ENCODE measurements at places on chromosomes 6 and 20.

- DNase-seq, result no peak
Measured at GRCh38 chr6:92024110-92024509, 1395.2 kb downstream of the EPHA7 start.

DNA sequence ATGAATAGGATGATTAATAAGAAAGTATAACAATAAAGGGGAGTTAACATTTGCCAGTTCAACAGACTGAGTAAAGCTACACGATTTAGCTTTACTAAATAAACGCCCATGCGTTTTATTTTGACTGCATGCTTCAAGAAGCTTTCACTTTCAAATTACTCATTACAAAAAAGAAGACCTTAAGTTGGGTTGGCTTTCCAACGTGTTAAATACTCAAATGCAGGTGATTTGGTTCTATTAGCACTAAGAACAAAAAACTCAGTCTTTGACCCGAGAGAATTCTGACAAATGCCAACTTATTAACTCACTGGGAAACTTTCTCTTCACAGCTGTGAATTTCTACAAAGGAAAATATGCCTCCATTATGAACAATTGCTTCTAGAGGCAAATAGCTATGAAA lies 24.8 kb downstream of the RNF146 start:
- DNase-seq, result no peak

DNA sequence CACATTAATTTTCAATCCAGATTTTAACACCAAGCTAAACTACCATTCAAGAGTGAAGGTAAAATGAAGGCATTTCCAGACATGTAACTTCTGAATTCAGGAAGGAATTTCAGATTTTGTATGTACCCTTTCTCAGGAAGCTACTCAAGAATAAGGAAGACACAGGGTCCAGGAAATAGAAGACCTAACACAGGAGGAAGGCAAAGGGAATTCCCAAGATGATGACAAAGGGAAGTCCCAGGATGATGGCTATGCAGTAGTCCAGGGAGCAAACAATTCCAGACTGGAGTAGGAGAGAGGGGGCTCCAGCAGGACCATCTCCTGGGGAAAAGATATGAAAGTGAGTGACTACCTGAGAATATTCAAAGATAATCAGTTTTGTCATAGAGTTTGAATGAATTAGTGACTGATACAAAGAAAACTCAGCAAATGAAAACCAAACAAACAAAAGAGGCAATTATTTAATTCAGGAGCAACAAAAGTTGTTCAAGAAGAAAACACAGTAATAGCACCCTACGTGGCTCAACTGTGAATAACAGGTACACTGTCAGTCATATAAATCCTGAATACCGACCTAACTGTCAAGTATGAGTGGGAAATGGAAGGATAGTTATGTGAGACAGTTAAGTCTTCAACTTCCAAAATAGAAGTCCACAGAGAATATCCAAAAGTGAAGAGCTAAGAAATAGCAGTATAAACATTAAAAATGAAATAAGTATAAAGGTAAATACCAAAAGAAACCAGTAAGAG lies 4.0 kb downstream of the RNF24 start:
- DNase-seq, result no peak

DNA sequence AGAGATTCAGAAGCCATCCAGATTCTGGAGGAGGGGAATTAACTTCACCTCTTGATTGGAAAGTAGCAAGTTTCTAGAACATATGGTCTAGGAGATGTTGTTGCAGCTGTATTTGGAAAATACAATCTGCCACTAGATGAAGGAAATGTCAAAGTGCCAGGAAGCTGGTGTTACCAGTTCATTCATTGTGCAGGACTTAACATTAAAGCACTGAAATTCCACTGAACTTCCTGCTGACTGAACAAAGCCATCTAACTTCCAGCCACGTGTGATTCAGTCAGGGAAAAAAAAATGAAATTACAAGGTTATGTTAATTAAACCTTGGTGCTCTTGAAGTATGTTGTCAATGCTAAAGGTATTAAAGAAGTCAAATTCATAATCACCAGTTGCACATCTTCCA lies 321.5 kb upstream of the SASH1 start:
- no peak for DNase-seq

DNA sequence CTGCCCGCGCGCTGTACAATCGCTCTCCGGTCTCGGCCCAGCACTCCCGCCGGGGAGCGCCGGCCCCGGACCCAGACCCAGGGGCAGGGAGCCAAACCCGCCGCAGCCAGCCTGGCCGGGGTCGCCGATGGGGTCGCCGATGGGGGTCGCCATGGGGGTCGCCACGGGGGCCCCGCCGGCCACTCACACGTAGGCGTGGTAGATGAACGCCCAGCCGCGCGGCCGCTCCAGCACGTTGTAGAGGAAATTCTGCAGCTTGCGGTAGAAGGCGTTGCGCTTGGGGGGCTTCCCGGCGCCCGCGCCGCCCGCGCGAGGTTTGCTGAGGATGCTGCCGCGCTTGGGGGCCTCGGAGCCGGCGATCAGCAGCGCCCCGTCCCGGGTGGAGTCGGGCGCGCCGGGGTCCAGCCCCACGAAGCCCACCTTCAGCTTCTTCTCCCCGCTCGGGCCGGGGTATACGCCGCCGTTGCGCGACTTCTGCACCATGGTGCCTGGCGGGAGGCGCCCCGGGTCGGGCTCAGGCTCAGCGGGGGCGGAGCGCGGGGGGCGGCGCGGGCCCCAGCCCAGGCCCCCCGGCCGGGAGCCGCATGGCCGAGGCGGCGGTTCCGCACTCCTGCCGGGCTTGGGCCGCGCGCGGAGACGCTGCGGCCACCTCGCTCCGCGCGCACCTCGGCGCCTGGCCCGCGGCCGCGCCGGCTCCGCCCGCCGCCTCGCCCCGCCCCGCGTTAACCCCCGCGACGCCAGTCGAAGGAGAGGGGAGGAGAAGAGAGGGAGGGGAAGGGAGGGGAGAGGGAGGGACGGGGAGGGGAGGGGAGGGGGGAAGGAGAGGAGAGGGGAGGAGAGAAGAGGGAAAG lies at the start of gene KCNQ2:
KCNQ2 (minus strand) TSS at position 675 of the 851 bp plus-strand sequence; CDS start at position 483, 192 bp downstream.
- no peak for DNase-seq

Data from GM23248 (cell line).